ENCODE measurements at places on chromosomes 2 and 18.

- DNase-seq, result no peak
Measured at GRCh38 chr2:80515964-80516363, 211.4 kb upstream of the LRRTM1 start.

- no peak for DNase-seq
Measured at GRCh38 chr18:63301434-63301833, 18.1 kb downstream of the BCL2 start.

- peak; percentile 28 for DNase-seq
Measured at GRCh38 chr2:28895189-28895893, 874 bp downstream of the WDR43 start.

DNA sequence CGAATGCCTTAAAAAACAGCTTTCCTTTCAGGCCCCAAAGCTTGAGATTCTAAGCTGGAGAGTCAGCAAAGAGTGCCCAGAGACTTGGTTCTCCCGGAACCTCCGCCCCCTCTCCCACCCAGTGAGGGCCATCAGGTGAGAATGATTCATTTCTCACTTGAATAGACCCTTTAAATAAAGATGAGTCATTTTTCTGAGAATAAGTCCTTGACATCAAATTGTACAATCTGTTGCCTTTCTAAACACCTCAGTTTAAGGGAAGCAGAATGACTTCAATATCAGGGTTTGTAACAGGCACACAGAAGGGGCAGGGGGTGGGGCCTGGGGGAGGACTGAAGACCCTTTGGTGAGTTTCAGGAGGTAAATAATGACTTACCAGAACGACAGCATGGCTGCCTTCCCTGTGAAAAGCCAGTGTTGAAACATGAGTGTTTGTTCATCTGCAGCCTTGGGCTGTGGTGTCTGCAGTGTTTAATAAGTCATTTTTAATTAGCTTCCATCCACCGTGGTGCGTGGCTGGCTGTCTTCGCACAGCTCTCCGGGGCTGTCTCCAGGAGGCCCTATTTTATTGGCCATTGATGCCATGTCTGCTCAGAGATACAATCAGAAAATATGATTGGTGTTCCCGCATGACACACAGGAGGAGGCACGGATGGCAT, 134.9 kb upstream of the ZNF236 start:
- DNase-seq, result no peak

- DNase-seq, result no peak
Measured at GRCh38 chr2:41963661-41964525, 83.9 kb upstream of the PKDCC start.

DNA sequence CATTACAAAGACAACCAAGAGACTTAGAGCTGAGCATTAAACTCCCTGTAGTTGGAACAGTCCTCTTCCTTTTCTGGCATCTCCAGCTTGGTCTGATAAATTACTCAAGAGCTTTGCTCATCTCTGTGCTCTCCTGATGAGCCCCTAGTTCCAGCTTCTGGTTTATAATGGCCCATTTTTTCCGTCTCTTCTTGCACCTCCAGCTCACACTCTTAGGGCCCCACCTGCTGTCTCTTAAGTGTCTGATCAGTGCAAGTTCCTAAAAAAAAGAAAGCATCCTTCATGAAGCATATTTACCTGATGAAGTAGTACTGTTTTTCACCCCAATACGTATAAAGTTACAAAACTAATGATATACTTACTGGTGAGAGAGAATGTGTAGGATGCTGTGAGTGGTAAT, 822.9 kb downstream of the RNF144A start:
- DNase-seq, result no peak

- DNase-seq, result no peak
Measured at GRCh38 chr2:71283131-71283530, 48.5 kb upstream of the ZNF638 start.

DNA sequence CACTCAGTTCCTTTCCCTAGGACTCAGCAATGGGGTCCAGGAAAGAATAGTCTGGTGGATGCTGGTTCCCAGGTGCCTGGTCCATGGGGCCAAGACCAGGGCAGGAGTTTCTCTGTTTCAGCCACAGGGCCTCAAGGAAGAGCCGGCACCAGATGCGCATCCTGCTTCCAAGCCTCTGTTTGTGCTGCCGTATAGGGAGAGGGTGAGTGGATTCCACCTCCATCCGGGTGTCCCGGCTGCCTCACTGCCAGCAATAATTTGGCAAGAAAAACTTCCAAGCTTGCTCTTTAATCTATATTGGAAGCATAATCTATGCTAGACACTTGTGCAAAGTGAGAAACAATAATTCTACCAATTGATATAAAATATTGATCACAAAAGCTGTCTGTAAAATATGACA, 261.2 kb upstream of the HS6ST1 start:
- DNase-seq, result no peak

GRCh38 chr2:220396287-220396686, 768.9 kb downstream of the SLC4A3 start:
- no peak for DNase-seq

DNA sequence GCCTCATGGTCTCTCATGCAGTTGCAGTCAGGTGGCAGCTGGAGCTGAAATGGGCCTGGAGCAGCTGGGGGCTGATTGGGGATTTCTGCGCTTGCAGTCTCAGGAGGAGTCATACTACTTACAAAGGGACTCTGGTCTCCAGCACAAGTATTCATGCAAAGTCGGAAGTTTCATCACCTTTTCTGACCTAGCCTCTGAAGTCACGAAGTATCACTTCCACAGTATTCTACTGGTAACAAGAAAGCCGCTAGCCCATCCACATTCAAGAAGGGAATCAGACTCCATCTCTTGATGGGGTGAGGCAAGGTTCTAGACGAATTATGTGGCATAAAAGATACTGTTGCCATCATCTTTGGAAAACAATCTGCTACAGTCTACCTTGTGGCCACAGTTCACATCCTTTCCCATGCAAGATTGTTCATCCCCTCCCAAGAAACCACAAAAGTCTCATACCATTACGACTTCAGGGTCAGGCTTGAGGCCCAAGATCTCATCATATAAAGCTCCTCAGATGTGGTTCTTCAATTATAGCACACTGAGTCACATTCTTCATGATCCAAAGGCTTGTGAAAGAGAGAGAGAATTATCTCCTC, 95.3 kb downstream of the SMC6 start:
- no peak for DNase-seq

DNA sequence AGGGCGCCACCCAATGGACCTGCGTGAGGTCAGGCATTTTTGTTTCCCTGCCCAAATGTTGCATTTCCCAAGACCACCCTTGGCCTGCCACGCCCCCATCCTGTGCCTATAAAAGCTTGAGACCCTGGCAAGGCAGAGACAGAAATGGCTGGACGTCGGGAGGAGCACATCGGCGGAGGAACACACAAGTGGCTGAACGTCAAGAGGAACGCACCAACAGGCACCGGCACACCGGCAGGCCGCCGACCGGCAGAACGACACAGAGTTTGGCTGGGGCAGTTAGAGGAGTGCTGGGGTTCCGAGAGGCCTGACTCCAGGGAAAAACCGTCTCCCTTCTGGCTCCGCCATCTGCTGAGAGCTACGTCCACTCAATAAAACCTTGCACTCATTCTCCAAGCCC, 35.9 kb downstream of the DCDC2C start:
- no peak for DNase-seq

GRCh38 chr2:208415255-208415654, 8.7 kb downstream of the PTH2R start:
- no peak for DNase-seq

- DNase-seq, result no peak
Measured at GRCh38 chr2:7456762-7457161, 539.5 kb downstream of the RNF144A start.

DNA sequence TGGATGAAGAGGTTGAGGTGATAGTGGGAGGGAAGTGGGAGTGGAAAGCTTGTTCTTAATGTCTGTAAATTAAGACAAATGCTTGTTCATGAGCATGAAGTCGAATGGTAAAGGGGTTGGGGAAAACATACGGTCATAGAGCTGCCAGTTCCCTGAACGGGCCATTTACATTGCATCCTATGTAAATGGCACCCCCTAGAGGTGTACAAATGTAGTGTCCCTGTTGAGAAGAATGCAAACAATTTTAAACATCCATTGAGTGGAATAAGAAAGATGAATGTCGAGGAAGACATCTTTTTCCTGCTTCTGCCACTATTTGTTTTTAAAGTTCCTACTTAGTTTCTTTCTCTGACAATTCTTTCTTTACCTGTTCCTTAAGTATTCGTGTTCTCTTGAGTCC, 155.7 kb downstream of the RDH14 start:
- no peak for DNase-seq

GRCh38 chr2:60857056-60857455, 24.3 kb upstream of the REL start:
- no peak for DNase-seq

DNA sequence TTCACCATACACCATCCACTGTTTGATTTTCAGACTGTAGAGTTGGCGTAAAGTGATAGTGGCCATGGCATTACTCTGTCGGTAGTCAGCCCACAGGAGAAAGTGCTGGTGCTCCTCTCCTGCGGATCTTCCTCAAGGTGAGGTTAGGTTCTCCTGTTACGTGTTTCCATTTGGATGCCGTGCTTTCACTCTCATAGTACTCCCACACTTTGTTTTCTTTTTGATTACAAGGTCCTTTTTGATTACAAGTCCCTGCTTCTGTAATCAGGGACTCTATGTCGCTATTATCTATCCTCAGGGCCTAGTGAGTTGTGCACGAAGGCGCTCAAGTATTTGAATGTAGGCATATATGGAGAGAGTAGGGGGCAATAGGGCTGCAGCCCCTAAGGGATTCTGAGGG, 4.3 kb downstream of the TAF4B start:
- DNase-seq, result no peak

GRCh38 chr2:75655861-75656260, 9.3 kb downstream of the MRPL19 start:
- DNase-seq, result no peak

GRCh38 chr18:23183411-23184150, 48.3 kb downstream of the CABLES1 start:
- DNase-seq, result no peak

DNA sequence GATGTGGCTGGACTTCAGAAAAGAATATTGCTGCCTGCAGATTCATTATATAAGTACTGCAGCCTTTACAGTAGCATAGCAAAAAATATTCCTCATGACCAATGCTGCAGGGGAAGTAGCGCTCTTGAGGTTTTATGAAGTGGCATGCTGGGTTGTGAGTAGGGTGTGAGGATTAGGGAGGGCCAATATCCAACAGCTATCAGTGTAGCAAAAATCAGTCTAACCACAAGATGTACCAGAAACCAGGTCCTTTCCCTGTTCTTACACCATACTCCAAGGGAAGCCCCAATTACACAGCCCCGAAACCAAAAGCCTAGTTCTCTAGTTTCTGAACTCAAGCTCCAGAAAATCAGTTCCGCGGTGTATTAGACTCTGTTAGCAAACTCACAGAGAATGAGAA, 1082.2 kb upstream of the DDX18 start:
- DNase-seq, result no peak

DNA sequence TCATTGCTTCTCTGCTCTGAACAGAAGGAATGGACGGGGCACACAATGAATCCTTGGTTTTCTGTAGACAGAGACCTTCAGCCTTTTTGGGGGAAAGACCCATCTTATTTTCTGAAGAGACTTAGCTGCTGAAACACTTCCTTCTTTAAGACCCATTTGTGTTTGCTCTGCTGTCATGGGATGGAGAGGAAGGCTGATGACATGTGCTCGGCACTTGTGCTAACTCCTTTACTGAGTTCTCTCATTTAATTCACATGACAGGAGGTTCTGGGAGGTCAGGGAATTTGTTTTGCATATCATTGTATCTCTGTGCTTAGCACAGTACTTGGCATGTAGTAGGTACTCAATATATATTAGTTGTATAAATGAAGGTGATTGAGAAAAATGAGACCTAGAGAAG, 39.0 kb downstream of the OXER1 start:
- no peak for DNase-seq

DNA sequence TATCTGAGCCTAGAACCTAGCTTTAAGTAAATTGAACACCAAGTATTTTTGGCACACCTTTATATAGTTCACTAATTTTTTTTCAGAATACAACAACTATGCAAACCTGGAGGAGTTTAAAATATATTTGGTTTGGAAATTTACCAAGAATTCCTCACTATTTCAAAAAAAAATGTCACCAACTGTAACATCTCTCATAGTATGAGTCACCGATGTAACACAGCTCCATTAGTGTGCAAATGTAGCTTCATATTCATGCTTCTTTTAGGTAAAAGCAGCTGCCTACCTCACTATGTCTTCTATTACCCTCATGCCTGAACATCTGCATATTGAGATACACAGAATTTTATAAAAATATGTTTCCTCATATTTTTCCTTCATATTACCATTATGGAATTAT, 80.5 kb downstream of the NRXN1 start:
- DNase-seq, result no peak

- no peak for DNase-seq
Measured at GRCh38 chr2:112047537-112048235, 7.4 kb upstream of the TMEM87B start.

DNA sequence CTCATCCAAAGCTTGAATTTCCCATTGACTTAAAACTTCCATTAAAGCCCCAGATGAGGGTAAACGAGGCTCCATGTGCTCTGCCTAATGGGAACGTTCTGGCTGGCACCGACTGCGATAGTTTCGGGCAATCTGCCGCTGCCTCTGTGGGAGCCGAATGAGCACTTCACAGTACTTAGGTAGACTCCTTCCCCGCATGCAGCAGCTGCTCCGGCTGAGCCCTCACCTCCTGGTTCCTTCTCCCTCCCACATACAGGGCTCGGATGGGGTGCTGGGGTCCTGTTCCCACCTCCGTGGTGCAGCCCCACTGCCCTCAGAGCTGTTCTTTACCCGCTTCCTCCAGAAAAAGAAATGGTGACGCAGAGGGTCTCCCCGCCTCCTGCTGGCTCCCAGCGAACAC, 476.5 kb upstream of the SALL3 start:
- no peak for DNase-seq

GRCh38 chr18:77658299-77658662, 408.6 kb downstream of the GALR1 start:
- no peak for DNase-seq

GRCh38 chr2:15622214-15622613, 30.5 kb downstream of the DDX1 start:
- DNase-seq, result no peak

- DNase-seq, result no peak
Measured at GRCh38 chr2:136436936-136437335, 319.0 kb upstream of the CXCR4 start.

DNA sequence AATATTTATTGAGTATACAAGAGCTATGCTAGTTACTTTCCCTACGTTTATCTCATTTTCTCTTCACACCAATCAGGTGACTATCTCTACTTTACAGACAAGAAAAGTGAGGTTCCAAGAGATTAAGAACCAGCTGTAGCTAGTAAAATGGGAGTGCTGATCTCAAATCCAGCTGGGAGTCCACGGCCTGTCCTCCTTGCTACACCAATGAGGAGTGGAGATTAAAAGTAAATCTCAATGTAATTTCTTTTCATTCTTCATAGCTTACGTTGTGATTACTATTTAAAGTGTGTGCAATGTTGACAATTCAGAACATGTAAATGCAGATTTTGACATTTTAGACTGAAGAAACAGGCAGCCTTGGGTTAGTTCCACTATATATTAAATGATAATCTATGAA, 53.9 kb upstream of the NRP2 start:
- no peak for DNase-seq

GRCh38 chr2:144935736-144936135, 415.8 kb upstream of the ZEB2 start:
- no peak for DNase-seq

- no peak for DNase-seq
Measured at GRCh38 chr18:3760741-3761140, 310.8 kb downstream of the TGIF1 start.

- DNase-seq, result no peak
Measured at GRCh38 chr18:3679241-3679640, 229.3 kb downstream of the TGIF1 start.

- DNase-seq, result no peak
Measured at GRCh38 chr2:120736624-120737339, 1.1 kb downstream of the GLI2 start.
